HFF-Myc (cell line): ENCODE measurements at places on chromosomes 4 and X.
A peak's percentile ranks its signal among the peaks of the same experiment; 100 is the strongest.

- DNase-seq: no peak
Observed at GRCh38 chr4:149784018-149784417, 31.6 kb downstream of the IQCM start.

DNA sequence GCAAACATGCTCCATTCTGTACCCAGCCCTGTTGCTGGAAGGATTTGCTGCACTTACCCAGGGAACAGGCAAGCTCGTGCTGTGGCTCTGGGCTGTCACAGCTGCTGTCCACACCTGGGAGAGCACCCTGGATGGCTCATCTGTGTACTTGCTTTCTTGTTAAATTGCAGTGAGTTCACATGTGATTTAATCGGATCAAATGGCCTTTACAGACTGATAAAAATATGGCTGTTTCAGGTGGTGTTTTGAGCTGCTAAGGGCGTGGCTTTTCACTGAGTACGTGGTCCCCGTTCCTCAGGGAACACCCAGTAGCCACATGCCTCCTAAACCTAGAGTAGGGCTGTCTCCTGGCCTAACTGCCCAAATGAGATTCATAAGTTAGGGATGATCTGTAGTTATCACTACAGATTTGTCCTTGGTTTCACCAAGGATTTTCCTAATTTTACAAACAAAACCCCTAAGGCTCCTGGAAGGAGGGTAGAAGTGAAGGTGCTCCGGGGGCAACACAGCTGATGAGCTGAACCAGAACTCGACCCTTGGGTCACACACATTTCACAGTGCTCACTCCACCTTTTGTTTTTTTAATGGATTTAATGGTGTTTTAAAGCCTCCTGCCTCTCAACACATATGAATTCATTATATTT is 13.7 kb downstream of the KLKB1 start:
- DNase-seq: no peak

DNA sequence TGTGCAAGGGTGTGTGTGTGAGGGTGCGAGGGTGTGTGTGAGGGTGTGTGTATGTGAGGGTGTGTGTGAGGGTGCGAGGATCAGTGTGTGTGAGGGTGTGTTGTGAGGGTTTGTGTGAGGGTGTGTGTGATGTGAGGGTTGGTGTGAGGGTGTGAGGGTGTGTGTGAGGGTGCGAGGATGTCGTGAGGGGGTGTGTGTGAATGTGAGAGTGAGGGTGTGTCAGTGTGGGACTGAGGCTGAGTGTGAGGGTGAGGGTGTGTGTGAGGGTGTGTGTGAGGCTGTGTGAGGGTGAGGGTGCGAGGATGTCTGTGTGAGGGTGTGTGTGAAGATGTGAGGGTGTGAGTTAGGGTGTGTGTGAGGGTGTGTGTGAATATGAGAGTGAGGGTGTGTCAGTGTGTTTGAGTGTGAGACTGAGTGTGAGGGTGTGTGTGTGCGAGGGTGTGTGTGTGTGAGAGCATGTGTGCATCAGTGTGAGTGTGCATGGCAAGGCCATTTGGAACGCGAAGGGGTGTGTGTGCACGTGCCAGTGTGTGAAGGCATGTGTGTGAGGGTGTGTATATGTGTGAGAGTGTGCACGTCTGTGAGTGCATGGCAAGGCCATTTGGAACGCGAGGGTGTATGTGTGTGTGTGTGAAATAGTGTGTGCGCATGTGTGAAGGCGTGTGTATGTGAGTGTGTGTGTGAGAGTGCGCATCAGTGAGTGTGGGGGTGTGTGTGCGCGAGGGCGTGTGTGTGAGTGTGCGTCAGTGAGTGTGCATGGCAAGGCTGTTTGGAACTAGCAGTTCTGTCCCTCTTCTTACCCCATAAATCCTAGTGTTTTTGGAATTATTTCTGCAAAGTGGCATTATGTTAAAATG is 69.8 kb downstream of the RGS12 start:
- no peak for DNase-seq

GRCh38 chr4:11821772-11822430 is 393.2 kb upstream of the HS3ST1 start:
- no peak for DNase-seq

DNA sequence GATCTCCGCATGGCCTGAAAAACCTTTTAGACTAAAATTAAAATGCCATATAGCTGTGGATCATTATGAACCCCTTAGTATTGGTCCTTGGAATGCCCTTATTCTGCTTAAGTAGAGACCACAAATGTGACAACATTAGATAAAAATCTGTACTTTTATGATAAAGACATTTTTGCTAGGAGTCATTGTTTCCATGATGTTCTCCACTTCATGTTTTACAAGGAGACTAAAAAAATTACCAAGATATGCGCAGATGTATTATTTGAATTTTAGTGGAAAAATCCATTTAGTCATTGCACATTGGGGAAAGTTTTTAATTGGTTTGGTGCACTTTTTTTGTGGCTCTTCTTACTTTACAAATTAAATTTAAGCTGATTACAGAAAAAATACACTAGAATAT is 85.1 kb upstream of the HPRT1 start:
- DNase-seq: no peak

DNA sequence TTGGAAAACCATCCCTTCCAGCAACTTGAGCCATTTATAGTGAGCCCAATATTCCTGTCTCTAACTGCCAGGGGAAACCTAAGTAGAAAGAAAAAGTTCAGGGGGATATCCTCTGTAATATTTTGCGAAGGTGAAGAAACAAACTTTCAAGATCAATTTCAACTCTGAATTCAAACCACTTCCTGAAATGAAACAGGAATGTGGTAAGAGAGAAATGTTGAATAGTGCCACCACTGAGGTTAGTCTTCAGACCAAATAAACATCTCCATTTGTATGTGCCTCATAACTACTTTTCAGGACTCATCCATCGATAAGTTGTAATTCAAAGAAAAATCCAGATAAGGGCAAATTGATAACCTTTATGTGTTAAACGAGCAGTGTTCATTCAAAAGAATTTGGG is 128.7 kb downstream of the GABRB1 start:
- DNase-seq: no peak

DNA sequence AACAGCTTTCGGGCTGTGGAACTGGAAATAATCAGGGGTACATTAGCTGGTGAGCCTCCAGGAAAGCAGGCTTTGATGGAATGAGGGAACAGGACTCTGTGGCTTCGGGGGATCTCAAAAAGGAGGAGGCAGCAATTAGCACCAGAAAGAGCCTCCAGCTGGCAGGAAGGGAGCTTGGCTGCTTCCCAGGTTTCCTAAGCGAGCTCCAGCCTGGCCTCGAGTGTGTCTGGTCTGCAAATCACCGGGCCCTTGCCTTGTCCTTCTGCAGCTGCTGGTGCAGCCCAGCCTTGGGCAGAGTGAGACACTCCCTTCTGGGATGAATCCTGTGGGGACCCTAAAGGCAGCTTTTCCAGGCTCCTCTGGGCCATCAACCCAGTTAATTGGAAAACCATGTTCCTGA is 10.7 kb upstream of the PDHA1 start:
- DNase-seq: peak; percentile 9

DNA sequence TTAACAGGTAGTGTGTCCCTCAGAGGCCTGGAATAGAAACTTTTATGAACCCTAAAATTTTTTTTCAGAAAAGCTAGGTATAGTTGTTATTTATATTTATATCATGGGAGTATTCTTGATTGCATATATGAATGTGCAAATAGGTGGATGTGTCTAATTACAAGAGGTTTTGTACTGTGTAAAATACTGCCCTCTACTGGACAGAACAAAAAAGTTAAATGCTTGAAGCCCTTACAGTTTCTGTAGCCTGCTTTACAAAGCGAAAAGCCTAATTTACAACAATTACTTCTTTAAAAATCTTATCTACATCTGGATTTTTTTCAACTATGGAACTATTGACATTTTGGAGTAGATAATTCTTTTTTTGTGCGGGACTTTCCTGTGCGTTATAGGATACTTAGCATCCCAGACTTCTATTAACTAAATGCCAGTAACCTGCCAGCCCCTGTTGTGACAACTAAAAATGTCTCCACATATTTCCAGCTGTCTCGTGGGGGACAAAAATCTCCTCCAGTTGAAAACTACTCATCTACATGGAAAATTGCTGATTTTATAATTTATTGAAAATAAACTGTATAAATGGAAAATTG is 35.1 kb downstream of the ENPEP start:
- DNase-seq: no peak

DNA sequence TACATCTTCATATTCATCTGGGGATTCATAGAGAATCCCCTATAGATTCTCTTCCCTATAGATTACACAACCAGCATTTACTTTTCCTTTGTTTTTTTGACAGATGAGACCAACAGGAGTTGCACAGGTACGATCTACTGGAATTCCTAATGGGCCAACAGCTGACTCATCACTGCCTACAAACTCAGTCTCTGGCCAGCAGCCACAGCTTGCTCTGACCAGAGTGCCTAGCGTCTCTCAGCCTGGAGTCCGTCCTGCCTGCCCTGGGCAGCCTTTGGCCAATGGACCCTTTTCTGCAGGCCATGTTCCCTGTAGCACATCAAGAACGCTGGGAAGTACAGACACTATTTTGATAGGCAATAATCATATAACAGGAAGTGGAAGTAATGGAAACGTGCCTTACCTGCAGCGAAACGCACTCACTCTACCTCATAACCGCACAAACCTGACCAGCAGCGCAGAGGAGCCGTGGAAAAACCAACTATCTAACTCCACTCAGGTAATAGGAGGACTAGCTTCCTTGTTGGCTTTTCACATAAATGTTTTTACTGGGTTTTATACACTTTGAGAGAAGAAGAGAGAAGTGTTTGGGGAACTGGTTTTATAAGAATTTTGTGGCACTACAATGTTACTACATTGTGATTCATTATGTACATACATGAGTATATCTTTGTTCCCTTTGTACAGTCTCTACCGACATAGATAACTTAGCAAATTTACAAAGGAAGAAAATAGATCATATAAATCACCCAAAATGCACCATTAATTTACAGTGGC is 137.2 kb downstream of the DIPK2B start:
- DNase-seq: no peak

DNA sequence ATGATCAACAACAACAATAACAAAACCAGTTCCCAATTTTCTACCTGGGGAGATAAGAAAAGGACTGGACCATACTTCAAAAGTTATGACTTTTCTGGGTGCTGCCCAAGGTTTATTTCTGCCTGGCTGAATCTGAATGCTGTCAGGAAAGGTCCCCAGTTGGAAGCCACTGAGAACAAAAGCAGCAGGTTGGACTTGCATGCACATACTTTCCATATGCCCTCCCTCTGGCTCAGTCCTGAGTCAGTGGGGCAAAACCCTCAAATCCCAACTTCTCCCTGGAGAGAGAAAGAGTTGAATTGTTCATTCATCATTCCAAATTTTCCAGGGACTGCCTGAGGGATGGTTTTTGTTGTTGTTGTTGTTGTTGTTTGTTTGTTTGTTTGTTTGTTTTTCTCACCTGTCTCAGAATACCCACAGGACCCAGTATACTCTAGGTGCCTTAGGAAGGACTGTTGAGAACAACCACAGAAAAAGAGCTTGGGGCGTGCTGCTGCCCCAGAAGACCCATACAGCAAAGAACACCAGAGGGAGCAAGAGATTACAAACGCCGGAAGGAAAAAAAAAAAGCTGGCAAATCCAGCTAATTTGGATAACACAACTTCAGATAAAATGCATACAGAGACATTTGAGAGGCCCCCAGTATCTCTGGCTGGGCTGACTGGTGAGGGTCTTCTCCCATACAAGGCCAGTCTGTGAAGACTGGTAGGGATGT is 138.9 kb upstream of the INPP4B start:
- no peak for DNase-seq

GRCh38 chr4:102511830-102512605 is 10.9 kb downstream of the NFKB1 start:
- DNase-seq: no peak

GRCh38 chrX:50114113-50114512 is 86.7 kb downstream of the AKAP4 start:
- DNase-seq: no peak

- DNase-seq: no peak
Observed at GRCh38 chr4:30865691-30866090, 145.5 kb downstream of the PCDH7 start.

GRCh38 chrX:118644378-118644777 is 83.0 kb upstream of the IL13RA1 start:
- no peak for DNase-seq

DNA sequence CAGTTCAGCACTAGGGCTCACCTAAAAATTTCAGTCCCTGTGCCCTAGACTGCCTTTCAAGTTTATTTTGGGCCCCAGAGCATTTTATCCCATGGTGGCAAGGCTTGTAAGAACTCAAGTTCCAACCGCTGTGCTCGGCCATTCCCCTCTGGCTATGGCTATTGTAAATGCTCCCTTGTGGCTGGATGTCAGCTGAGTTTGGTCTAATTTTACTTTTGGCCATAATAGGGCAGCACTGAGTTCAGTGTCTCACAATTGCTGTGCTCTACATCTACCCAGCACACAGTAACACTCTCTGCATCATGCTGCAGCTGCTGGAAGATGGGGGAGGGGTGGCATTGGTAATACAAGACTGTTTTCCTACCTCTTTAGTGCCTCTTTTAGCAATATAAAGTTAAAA is 210.8 kb upstream of the IRS4 start:
- DNase-seq: no peak

GRCh38 chr4:172740434-172740833 is 428.2 kb upstream of the GALNT7 start:
- no peak for DNase-seq

- no peak for DNase-seq
Observed at GRCh38 chrX:2486476-2487133, 14.2 kb downstream of the DHRSX start.

DNA sequence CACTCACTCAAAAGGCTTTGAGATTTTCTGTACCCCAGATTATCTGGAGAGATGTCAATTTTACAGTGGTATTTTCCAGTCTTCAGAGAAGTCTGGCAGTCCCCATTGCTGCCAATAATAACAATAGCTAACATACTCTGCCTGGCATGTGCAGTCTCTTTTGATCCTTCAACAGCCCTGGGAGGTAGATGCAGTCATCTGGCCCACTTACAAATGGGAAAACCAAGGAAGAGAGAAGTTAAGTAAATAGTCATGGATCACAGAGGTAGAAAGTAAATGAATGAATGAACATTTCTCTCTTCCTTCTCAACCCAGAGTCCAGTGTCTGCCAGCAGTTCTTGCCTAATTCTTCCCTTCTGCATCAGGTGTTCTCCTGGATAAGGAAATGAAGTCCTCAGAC is 113.0 kb upstream of the EDNRA start:
- DNase-seq: no peak

GRCh38 chr4:188941524-188942119 is 802.4 kb downstream of the TRIML1 start:
- DNase-seq: peak; percentile 99

GRCh38 chr4:141576585-141577110 is 59.7 kb upstream of the IL15 start:
- no peak for DNase-seq

DNA sequence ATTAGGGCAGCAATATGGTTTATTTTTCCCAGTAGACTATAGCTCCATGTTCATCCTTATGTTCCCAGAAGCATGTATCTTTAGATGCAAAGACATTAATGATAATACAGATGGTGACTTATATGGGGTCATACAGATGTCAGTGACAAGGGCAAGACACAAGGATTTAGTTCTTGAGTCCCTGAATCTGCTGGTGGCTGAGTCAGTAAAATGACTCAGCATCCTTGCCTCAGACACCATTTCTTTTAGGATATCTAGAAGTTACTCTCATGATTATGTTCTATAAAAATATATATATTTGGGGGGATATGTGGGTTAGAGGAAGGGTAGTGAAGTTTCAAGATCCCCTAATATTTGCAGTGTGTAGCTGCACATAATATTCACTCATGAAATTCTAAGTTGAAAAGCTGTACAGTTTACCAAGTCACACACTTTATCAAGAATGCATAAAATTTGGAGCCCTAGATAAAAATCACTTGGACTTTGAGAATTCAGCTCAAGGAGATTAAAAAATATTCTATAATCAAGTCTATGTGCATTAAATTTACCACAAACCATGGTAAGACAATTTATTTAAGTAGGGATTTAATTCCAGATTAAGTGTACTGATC is 101.9 kb downstream of the LNX1 start:
- no peak for DNase-seq

- no peak for DNase-seq
Observed at GRCh38 chr4:43223820-43224219, 331.3 kb downstream of the GRXCR1 start.
